ENCODE measurements at places on chromosomes 11 and 22.

GRCh38 chr11:99240192-99241030 is 219.7 kb downstream of the CNTN5 start:
- no peak for DNase-seq

DNA sequence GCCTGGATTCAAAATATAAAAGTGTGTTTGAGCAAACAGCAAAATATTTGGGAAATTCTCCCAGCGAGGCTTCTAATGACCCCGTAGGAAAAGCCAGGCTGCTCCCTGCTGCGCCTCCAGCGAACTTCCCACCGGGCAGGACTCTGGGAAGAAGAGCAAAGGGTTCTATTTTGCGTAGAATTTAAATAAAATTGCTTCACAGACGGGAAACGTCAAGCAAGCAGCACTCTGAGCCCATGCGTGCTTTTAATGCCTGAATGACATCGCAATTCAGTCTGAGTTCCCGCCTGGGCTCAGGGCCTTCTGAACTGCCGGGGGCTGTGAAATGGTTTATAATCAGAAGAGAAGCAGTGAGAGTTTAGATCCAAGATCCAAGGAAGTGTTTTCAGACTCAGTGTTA is 775.1 kb downstream of the BRD1 start:
- DNase-seq: no peak

- no peak for DNase-seq
Observed at GRCh38 chr22:46827781-46828180, 65.3 kb downstream of the TBC1D22A start.

DNA sequence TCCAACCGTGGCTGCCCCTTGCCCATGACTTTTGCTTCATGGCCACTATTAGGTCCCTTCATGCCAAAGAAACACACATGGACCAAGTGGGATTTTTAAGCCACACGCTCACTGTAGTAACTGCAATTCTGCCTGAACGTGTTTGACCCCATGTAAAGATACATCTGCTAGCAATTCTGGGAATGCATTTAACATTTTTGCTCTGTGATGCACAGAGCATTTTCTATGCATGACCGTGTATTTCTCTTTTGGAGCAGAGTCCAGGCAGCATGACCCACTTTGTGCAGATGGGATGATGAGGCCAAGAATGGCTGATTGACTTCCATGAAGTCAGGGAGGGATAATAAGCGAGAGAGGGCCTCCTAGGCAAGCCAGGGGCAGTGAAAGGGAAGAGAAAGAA is 108.5 kb downstream of the TP53I11 start:
- no peak for DNase-seq

DNA sequence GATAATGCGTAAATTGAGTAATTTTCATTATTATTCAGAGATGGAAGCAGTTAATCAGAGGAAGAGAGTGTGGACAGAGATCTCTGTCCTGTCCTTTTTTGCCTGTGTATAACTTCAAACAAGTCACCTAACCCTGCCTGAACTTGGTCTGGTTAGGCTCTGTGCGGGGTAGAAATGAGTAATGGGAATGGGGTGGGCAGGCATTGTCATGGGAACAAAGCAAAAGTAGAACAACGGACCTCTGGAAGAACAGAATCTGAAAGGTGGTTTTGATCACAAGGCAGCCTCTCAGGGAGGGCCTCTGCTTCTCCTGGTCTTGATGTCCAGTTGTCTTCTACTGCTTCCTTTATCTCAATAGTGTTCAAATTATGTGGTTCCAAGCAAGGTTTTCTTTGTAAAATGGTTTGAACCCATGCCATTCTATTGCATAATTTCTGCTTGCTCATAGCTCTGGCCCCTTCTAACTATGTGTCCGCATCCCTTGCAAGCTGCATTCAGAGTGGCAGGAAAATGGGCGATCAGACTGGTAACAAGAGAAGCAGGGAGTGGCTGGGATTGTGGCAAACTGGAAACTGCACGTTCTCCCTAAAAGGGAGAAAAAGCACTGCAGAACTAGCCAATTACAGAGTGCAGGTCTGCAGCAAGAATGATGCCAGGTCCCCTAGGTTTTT is 76.1 kb downstream of the PRR5L start:
- no peak for DNase-seq

DNA sequence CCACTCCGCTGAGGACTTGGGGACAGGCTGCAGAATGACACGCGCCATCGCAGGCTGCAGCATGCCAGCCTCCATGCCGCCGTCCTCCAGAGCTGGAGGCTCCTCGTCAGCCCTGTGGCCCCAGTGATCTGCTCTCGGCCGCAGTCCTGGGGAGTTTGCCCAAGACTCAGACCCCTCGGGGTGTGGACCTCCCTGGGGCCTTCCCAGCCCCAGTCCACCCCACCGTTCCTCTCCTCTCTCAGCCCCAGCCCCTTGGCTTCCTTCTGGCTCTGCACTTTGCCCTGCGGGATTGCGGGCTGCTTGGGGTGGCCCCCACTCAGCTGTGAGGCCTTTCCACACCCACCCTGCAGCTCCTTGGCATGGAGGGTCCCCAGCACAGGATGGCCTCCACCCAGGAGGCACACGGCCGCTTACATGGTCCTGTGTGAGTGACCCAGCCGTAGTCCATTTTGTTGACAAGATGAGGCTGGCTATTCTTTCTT is 414.9 kb downstream of the TBC1D22A start:
- no peak for DNase-seq

DNA sequence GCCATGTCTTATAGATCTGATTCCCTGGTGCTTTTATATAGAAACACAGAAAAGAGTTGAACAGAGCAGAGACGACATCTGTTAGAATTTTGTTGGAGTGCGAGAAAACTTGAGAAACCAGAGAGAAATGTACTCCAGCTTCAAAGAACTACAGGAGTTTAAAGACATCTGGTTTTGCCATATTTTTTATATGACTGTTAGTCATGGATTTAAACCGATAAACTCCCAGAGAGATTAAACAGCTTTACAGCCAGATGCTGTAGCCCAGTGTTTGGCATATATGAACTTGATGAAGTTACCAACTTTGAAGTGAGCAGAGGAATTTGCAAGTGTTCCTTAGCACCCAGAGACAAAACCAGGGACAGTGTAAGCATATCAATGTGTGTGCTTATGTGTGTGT is 1083.1 kb downstream of the LRRC4C start:
- no peak for DNase-seq

GRCh38 chr22:40070701-40071100 is 75.9 kb downstream of the FAM83F start:
- no peak for DNase-seq

DNA sequence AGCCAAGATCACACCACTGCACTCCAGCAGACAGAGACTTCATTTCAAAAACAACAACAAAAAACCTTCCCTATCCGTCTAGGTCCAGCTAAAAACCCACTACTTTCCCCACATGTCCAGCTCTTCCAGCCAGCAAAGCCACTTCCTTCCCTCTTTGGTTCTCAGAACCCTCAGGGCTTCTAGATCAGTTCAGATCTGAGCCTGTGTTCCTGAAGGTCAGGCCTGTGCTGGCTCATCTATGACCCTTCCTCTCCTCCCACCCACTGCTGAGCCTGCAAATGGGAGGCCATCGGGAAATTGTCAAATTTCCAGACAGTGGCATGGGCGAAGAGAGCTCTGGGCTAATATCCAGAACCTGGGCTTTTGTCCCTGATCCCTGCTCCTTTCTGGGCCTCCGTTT is 37.8 kb downstream of the SLCO2B1 start:
- DNase-seq: no peak

GRCh38 chr11:69818231-69818602 is 999 bp downstream of the FGF3 start:
- no peak for DNase-seq

GRCh38 chr11:65382804-65383368 is 440 bp upstream of the SLC25A45 start:
- no peak for DNase-seq

- no peak for DNase-seq
Observed at GRCh38 chr11:106391771-106392420, 314.4 kb downstream of the AASDHPPT start.

- no peak for DNase-seq
Observed at GRCh38 chr22:39662686-39663052, 92.1 kb downstream of the CACNA1I start.

DNA sequence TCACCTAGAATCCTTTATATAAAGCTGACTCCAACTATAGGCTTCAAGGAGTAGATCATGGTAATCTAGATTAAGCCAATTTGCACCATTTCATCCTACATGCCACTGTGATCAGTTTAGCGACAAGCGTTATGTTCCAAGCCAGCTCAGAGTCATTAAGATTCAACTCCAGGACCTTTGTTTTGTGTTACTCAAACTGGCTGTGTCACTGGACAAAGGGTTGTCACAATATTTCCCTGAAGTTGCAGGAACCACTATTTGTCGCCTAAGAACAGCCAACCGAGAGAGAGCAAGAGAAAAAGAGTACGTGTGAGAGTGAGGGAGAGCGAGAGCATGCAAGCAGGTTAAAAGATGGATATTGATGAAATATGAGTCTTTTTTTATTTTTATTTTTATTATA is 104.8 kb downstream of the USP35 start:
- DNase-seq: no peak

- DNase-seq: no peak
Observed at GRCh38 chr11:75029836-75030631, 41.3 kb downstream of the NEU3 start.

DNA sequence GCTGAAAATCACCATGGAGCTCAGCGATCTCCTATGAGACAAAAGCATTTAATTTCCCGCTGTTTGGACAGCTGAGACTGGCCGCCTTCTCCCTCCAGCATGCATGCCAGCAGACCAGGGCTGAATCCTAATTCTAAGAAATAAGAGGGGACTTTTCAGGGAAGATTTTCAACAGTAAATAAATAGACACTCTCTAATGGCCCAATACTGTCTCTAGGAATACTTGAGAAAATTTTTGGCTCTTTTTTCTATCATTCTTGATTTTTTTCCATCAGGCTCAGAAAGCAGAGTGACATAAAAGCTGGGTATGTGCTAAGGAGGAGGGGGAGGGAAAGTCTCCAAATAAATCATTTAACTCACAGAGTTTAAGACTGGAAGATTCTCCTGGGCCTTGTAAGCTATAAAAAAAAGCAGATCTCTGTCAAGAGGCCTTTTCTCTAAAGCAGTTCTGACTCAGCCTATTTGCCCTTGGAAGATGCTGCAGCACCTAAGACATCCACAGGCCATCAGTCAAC is 17.6 kb upstream of the SPON1 start:
- DNase-seq: no peak

- DNase-seq: no peak
Observed at GRCh38 chr11:110766316-110766715, 54.1 kb upstream of the ARHGAP20 start.

All from stimulated activated CD8-positive, alpha-beta memory T cell treated with anti-CD3 and anti-CD28 coated beads, Interleukin-4, amount 100 ng/mL, for 4 hours (primary cell).